Peyer's patch (tissue), 4 donors: ENCODE measurements at places on chromosomes 6 and 20. TPM values are rescaled to one million over a fixed set of nuclear protein-coding genes. Genes with fewer than 3 reads are reported as not detected.

DNA sequence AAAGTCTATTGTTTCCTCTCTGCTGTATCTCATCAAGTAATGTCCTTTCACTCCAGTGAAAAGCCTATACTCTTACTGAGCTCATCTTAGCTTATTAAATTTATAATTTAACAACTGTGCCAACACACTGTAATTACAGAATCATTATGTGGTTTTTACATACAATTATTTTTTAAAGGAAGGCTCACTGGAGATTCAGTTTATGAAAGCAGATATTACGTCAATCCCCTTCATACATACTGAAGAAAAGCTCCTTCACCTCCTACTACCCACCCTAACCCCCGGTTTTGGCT is 28.1 kb downstream of the ARHGAP18 start:
- no peak overlapping the region for H3K27ac ChIP-seq
- no peaks in the 10 kb centered on the region for H3K36me3 ChIP-seq
- no peaks in the 10 kb centered on the region for H3K27me3 ChIP-seq
- no peaks in the 10 kb centered on the region for H3K4me1 ChIP-seq
- DNase-seq, result no peak

DNA sequence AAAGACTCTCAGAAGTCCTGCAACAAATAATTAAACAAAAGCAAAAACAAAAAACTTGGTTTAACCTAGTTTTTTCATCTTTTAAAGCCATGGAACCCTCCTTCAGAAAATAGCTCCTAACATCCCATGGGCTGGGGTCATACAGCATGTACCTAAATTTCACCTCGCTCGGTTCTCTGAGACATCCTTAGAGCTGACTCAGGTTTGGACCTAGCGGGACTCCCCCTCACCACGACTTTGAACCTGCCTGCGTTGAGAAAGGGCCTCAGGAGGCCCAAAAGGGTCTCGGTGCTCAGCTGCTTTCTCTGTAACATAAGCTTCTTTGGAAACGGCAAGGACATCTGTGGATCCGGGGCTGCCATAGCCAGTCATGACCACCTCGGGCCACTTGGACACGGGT is 112.8 kb downstream of the NFATC2 start:
- no peaks in the 10 kb centered on the region for H3K36me3 ChIP-seq
- no peak overlapping the region for H3K27ac ChIP-seq
- H3K27me3 ChIP-seq, result no peaks in the 10 kb centered on the region
- DNase-seq, result no peak
- H3K4me1 ChIP-seq, result peaks cover 21% of the 10 kb centered on the region
- no peak overlapping the region for H3K4me3 ChIP-seq

GRCh38 chr6:144063246-144063743 is 32.1 kb downstream of the SF3B5 start:
- no peak for DNase-seq
- H3K4me3 ChIP-seq, result peak overlapping the region; percentile 79
- H3K27me3 ChIP-seq, result no peaks in the 10 kb centered on the region
- H3K27ac ChIP-seq, result peak overlapping the region; percentile 100
- no peaks in the 10 kb centered on the region for H3K36me3 ChIP-seq

DNA sequence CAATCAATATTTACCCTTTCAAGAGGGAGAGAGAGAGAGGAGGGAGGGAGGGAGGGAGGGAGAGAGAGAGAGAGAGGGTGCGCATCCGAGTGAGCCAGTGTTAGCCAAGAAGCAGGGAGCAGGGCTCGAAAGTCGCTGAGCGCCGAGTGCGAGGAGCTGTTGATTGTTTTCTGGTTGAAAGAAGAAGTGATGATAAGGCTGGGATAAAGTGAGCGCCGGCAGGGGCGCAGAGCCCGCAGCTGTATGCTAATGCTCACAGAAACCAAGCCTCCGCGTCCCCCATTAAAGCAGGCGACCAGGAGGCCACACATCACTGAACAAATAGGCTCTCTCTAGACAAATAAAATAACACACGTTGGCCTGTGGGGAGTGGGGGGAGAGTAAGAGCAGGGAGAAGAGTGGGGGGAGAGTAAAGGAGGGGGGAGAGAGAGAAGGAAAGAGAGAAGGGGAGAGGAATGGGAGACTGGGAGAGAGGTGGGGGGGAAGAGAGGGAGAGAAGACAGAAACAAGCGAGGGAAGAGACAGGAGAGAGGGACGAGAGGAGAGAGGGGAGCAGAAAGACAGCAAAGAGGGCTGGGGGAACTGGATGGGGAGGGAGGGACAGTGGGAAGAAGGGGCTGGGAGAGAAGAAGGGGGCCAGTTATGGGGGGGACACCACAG is 5.0 kb upstream of the INSM1 start:
- H3K4me3 ChIP-seq, result no peak overlapping the region
- no peak for DNase-seq
- H3K36me3 ChIP-seq, result no peaks in the 10 kb centered on the region
- H3K27me3 ChIP-seq, result no peaks in the 10 kb centered on the region

TRIM10 gene
- total RNA-seq, result 5.6 TPM

GRCh38 chr6:93418033-93418407 is 1.3 kb downstream of the EPHA7 start:
- H3K27ac ChIP-seq, result no peak overlapping the region
- no peak for DNase-seq
- no peaks in the 10 kb centered on the region for H3K36me3 ChIP-seq
- peaks cover 21% of the 10 kb centered on the region for H3K27me3 ChIP-seq

- H3K4me1 ChIP-seq, result no peaks in the 10 kb centered on the region
- H3K27ac ChIP-seq, result no peak overlapping the region
- H3K27me3 ChIP-seq, result no peaks in the 10 kb centered on the region
- no peaks in the 10 kb centered on the region for H3K36me3 ChIP-seq
Observed at GRCh38 chr6:20034408-20034769, 177.9 kb downstream of the MBOAT1 start.

C20orf141 gene
- not detected for total RNA-seq

DNA sequence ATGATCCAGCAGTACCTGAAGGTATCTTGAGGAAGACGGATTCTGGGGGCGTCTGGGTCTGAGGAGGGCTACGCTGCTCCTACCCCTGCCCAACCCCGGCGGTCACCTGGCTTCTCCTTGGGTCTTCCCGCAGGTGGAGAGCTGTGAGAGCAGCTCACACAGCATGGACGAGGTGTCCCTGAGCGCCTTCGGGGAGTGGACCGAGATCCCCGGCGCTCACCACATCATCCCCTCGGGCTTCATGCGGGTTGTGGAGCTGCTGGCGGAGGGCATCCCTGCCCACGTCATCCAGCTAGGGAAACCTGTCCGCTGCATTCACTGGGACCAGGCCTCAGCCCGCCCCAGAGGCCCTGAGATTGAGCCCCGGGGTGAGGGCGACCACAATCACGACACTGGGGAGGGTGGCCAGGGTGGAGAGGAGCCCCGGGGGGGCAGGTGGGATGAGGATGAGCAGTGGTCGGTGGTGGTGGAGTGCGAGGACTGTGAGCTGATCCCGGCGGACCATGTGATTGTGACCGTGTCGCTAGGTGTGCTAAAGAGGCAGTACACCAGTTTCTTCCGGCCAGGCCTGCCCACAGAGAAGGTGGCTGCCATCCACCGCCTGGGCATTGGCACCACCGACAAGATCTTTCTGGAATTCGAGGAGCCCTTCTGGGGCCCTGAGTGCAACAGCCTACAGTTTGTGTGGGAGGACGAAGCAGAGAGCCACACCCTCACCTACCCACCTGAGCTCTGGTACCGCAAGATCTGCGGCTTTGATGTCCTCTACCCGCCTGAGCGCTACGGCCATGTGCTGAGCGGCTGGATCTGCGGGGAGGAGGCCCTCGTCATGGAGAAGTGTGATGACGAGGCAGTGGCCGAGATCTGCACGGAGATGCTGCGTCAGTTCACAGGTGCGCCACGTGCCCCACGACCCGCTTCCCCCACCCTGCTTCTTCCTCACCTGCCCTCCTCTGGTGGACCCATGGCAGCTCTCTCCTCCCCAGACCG is 166.9 kb upstream of the RNF24 start:
- H3K27me3 ChIP-seq, result no peaks in the 10 kb centered on the region
- no peak for DNase-seq
- no peak overlapping the region for H3K4me3 ChIP-seq
- no peaks in the 10 kb centered on the region for H3K4me1 ChIP-seq
- no peak overlapping the region for H3K27ac ChIP-seq

FRK gene
- total RNA-seq, result 24.6 TPM

HCK gene
- 56.1 TPM for total RNA-seq

- H3K27me3 ChIP-seq, result no peaks in the 10 kb centered on the region
- no peak for DNase-seq
- no peak overlapping the region for H3K4me3 ChIP-seq
- H3K4me1 ChIP-seq, result no peaks in the 10 kb centered on the region
- H3K27ac ChIP-seq, result no peak overlapping the region
Observed at GRCh38 chr6:67450641-67451040, 1184.4 kb upstream of the ADGRB3 start.

- no peaks in the 10 kb centered on the region for H3K36me3 ChIP-seq
- no peak overlapping the region for H3K27ac ChIP-seq
- no peak overlapping the region for H3K4me3 ChIP-seq
- H3K4me1 ChIP-seq, result peaks cover 3% of the 10 kb centered on the region
Observed at GRCh38 chr6:119800526-119800925, 451.0 kb upstream of the MAN1A1 start.

DNA sequence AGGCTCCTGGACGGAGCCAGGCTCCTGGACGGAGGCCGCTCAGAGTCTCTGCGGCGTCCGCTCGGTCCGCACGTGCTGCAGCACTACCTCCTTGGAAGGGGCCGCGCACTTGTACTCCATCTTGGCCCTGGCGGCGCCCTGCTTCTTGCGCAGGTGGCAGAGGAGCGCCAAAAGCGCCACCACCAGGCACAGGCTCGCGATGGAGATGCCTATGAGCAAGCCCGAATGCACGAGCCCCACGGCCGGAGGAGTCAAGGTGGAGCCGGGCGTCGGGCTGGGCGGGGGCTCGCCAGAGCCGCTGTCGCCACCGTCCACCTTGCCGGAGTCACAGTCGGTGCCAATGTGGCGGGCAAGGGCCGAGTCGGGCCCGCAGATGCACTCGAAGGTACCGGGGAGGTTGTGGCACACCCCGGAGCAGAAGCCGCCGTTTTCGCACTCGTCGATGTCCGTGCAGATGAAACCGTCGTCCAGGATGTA is 1.7 kb downstream of the THBD start:
- no peak for DNase-seq
- H3K4me3 ChIP-seq, result peak overlapping the region; percentile 55
- H3K36me3 ChIP-seq, result no peaks in the 10 kb centered on the region
- H3K4me1 ChIP-seq, result no peaks in the 10 kb centered on the region

GRCh38 chr20:50083034-50083433 is 29.9 kb downstream of the UBE2V1 start:
- H3K4me3 ChIP-seq, result no peak overlapping the region
- H3K27ac ChIP-seq, result no peak overlapping the region
- peaks cover 19% of the 10 kb centered on the region for H3K36me3 ChIP-seq
- DNase-seq, result peak; percentile 40

DNA sequence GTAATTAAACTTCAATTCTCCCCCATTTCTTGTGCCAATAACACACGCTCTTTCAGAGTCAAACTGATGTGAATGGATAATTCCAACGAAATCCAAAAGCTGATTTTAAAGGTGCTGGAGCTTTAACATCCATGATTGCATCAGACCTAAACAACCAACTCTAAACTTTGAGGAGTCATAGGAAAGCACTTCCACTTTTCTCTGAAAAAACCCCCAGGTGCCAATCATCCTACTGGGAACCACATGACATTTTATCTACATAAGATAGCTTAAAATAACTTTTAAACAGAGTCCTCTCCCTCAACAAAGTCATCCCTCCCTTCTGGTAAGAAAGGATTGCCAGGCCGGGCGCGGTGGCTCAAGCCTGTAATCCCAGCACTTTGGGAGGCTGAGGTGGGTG is 167.7 kb upstream of the PDE10A start:
- no peaks in the 10 kb centered on the region for H3K27me3 ChIP-seq
- no peaks in the 10 kb centered on the region for H3K36me3 ChIP-seq
- H3K4me3 ChIP-seq, result no peak overlapping the region
- H3K4me1 ChIP-seq, result no peaks in the 10 kb centered on the region
- H3K27ac ChIP-seq, result no peak overlapping the region

- DNase-seq, result no peak
- H3K36me3 ChIP-seq, result no peaks in the 10 kb centered on the region
- no peak overlapping the region for H3K4me3 ChIP-seq
Observed at GRCh38 chr6:80886475-80886874, 780.0 kb downstream of the BCKDHB start.

DNA sequence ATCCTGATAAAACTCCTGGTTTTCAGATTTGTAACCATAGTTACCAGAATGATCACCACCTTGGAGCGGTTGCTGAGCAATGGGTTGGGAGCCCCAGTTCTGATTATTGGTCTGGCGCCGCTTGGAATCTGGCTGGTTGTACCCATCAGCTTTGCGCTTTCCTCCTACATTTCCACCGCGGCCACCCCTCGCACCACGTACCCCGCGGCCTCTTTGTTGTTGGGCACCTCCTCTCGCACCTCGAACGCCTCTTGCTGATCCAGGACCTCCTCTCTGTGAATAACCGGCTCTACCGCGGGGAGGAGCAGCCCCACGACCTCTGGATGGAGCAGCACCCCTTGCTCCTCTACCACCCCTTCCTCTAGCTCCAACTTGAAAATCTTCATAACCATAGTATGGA is 21.1 kb upstream of the SNX14 start:
- H3K27ac ChIP-seq, result no peak overlapping the region
- H3K36me3 ChIP-seq, result peaks cover 98% of the 10 kb centered on the region
- no peak overlapping the region for H3K4me3 ChIP-seq

DNA sequence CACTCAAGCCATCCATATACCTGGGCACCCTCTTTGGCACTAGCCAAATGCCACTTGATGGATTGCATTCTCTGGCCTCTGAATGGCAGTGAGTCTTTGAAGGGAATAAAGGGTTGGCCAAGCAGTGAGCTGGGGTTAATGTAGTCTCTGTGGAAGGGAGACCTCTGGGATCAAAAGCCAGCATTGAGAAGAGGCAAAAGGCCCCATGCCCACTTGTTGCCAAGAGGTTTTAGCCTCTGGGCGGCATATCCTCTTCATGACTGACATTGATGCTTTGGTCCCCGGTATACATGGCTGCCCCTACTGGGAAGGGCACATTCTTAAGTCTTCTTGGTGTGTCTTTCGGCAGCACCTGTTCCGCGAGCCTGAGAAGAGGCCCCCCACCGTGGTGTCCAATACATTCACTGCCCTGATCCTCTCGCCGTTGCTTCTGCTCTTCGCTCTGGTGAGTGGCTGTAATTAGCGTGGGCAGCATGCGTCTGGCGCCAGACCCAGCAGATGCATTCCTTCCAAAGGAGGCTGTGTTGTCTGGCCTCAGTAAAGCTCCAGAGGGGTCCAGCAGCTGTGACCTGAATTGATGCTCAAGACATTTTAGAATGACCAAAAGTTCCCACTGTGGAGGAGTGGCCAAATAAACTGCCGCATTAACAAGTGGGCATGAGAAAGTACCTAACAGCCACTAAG is 29.5 kb downstream of the GHRH start:
- no peak overlapping the region for H3K4me3 ChIP-seq
- H3K27ac ChIP-seq, result no peak overlapping the region
- no peaks in the 10 kb centered on the region for H3K27me3 ChIP-seq
- DNase-seq, result no peak

RAB22A gene
- 13.0 TPM for total RNA-seq

FRS3 gene
- 8.3 TPM for total RNA-seq
